Coronary artery (tissue), 2 donors: ENCODE measurements at places on chromosomes 4 and X.
A peak's percentile ranks its signal among the peaks of the same experiment; 100 is the strongest.

- no peak for DNase-seq
Measured at GRCh38 chr4:113772319-113772718, 10.8 kb upstream of the CAMK2D start.

GRCh38 chr4:94488670-94489069 is 36.9 kb downstream of the PDLIM5 start:
- no peak for DNase-seq

GRCh38 chr4:5138389-5138788 is 87.1 kb downstream of the STK32B start:
- no peak for DNase-seq

DNA sequence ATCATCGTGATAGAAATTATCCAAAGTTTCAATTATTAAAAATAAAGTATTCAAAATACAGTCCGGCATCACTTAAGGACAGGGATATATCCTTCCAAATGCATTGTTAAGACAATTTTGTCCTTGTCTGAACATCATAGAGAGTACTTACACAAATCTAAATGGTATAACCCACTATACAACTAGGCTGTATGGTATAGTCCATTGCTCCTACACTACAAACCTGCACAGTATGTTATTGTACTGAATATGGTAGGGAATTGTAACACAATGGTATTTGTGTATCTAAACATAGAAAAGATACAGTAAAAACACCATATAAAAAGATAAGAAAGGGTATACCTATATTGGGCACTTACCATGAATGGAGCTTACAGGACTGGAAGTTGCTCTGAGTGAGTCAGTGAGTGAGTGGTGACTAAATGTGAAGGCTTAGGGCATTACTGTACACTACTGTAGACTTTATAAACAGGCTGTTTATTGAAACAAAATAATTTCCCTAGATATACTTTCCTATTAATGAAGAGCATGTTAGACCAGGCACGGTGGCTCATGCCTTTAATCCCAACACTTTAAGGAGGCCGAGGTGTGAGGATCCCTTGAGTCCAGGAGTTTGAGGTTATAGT is 44.8 kb upstream of the PTPN13 start:
- no peak for DNase-seq

DNA sequence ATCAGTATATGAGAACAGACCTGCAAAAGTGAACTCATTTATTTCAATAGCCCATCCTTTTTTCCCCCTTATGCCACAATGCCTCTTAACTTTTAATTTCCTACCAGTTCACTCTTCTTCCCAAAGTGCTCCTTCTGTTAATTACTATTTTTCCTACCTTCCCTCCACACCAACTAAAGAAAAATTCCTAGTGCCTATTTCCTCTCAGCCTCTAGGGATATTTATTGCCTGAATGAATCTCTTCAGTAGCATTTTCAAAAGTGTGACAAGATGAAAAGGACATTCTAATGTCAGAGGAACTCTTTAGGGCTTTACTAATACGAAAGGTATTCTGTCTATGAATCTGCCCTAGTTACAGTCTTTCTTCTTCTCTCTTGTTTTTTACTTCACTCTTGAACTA is 181.1 kb upstream of the SPRY1 start:
- no peak for DNase-seq

DNA sequence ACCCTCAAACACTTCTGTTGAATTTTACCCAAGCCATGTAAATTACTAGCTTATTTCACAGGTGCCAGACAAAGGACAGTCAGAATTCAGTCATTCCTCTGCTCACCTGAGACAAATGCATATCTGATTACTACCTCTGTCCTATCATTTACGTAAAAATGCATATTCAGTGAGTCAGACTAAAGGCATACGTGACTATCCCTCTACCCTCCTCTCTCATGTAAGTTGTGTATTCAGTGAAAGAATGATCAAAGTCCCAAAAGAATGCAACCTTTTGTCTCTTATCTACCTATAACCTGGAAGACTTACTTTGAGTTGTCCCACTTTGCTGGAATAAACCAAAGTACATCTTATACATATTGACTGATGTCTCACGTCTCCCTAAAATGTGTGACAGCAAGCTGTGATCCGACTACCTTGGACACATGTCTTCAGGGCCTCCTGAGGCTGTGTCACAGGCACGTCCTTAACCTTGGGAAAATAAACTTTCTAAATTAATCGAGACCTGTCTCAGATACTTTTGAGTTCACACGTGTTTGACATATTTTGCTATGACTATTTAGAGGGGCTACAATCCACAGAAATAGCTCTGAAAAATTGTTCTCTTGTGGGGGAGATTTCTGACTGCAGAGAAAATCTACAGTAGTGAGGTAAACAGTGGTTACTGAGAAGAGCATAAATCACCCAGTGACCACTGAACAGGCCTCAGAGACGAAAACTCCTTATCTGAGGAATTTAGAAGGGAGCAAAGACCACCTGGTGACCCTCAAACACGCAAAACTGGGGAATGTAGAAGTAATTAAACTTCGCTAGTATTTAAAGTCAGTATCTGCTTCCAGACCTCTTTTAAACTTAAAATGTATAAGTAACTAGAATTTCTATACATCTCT is 1575.8 kb downstream of the STIM2 start:
- no peak for DNase-seq

- DNase-seq, result no peak
Measured at GRCh38 chr4:40486534-40486933, 143.1 kb downstream of the RBM47 start.

DNA sequence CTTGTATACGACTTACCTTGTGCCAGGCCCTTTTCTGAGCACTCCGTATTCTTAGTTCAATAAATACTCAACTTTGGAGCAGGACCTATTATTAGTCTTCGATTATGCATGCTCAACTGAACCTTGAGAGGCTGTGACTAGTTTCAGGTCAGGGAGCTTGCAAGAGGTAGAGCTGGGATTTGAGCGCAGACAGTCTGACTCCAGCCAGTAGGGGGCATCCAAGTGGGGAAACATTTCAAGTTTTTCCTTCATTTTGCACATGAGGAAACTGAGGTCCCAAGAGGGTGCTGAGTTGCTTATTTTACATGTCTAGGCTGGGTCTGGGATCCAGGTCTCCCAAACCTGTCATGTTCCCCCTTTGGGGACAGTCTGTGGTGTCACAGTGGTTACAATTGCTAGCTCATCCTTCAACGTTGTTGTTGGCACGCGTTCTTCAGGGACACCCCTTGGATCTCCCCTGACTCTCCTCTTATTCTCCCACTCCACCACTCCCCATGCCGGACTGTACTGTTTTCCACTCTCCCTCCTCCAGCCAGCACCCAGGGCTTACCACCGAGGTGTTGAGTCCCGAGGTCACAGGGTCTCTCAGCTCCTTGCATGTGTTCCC is 6.7 kb upstream of the PRICKLE3 start:
- DNase-seq, result no peak

DNA sequence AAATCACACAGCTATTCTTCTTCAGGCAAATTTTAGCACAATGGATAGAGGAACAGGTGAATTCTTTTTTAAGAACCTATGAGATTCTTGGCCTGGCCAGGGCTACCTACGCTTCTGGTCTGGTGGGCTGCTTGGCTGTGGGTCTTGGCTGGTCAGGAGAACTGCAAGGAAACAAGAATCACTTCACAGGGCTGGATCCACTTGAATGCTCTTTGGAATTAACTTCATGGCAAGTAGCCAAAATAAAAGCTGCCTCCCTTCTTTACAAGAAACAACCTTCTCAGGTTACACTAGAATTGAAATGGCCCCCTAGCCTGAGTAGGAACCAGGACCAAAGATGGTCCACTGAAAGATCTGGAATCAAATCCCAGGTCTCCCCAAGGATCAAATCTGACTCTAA is 519.1 kb downstream of the IQCM start:
- no peak for DNase-seq

DNA sequence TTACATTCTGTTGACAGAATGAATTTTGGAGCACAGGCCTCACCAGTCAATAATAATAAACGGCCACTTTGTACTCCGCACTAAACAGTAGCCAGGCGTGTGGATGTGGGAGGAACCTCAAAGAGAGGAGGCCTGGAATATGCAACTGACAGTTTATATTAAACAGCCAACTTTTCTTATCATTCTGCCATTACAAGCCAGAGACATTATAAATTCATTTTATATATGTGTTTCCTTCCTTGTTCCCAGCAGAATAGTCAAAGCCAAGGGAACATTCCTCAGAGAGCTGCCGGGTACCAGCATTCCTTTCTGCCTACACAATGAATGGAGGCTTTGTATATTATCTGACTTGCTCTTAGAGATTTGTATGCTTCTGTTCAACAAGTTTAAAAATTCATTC is 436.5 kb upstream of the FTHL17 start:
- no peak for DNase-seq

GRCh38 chrX:53085661-53086229 is 3.6 kb downstream of the TSPYL2 start:
- DNase-seq, result no peak

- no peak for DNase-seq
Measured at GRCh38 chrX:130810561-130810960, 92.4 kb downstream of the ENOX2 start.

DNA sequence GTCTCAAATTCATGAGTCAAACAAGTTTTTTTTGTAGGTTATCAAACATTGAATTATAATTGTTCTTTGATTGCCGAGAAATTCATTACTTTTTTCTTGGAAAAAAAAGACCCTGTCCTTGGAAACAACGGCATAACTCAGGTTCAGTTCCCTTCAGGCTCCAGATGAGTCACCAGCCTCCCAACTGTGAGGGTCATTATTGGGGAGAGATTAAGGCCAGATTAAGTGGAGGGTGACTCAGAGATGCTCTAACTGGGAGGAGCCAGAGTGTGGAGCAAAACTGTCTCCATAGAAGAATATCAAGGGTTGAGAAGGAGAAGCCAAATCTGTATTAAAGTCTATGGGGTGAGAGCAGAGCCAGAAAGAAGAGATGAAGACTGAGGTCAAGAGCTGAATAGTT is 9.6 kb downstream of the ADGRG4 start:
- no peak for DNase-seq

DNA sequence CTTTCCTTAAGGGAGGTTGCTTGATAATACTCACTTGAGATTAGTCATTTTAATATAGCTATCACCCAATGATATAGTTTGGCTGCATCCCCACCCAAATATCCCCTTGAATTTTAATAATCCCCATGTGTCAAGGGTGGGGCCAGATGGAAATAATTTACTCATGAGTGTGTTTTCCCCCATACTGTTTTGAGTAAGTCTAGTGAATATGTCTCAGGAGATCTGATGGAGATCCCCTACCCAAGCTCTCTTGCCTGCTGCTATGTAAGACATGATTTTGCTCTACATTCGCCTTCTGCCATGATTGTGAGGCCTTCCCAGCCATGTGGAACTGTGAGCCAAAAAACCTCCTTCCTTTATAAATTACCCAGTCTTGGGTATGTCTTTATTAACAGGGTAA is 539.7 kb upstream of the GRID2 start:
- no peak for DNase-seq

GRCh38 chr4:149344436-149344835 is 471.2 kb downstream of the IQCM start:
- no peak for DNase-seq

GRCh38 chrX:130915302-130915701 is 12.3 kb upstream of the ENOX2 start:
- no peak for DNase-seq

DNA sequence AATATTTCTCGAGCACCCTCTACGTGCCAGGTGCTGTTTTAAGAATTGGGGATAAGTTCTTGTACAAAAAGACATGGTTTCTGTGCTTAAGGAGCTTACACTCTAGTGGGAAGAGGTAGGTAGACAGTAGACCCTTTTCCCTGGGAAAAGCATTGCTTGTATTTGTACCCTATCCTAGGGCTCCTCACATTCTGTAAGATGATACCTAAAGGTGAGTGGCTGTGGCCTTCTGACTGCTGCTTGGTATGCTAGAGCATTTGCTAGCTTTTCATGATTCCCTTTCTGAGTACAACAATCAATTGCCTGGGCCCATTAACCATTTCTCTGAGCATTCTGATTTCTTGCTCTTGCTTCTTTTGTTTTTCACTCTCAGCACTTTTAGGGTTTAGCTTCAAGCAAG is 286.6 kb downstream of the ZIC3 start:
- no peak for DNase-seq

GRCh38 chr4:54228056-54228527 is 1.0 kb upstream of the PDGFRA start:
- DNase-seq, result peak; percentile 85

DNA sequence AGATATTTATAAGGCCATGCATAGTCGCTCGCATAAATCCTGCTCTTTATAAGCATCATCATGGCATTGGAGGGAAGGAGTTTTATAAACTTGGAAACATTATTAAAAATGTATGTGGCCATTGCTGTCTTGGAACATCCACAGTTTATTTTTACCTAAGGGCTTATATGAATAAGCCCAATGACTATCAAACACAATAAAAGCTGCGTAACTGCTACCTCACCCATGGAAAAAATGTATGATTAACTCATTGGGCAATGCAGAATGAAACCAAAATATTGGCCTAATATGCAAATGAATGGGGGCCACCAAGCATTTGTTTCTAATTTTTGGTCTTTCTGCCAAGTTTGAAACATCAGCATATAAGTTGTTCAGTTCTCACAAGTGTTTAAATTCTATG is 19.1 kb downstream of the GEMIN8 start:
- DNase-seq, result no peak

GRCh38 chr4:144902614-144903013 is 195.4 kb downstream of the ANAPC10 start:
- no peak for DNase-seq

GRCh38 chr4:165170819-165171218 is 36.5 kb upstream of the KLHL2 start:
- DNase-seq, result no peak

DNA sequence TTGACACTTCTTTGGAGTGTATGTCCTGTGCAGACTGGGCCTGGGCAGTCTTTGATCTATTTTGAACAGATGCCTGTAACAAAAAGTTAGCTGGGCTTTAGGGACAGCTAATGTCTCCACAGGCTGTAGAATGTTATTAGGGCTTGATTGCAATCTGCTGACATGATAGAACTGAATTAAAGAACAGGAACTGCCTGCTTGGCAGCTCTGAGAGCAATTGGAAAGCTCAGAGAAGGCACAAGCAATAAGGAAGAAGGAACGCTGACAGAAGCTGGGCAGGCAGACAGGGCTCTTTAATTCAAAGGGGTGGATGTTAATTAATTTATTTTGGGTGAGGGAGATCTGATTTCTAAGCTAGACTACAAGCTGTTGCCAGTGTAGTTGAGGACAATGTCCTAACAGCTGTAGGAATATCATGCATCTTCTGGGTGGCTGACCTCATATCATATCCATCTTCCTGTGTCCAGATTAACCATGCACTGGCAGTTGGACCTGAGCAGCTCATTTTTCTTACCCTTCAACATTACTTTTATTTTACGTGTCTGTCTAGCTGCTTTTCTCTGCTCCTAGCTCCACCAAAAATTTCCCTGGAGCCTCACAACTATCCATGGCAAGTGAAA is 20.7 kb upstream of the GRXCR1 start:
- no peak for DNase-seq

GRCh38 chrX:12052109-12052508 is 86.2 kb upstream of the FRMPD4 start:
- no peak for DNase-seq
